ENCODE measurements at places on chromosomes 3 and 15.

DNA sequence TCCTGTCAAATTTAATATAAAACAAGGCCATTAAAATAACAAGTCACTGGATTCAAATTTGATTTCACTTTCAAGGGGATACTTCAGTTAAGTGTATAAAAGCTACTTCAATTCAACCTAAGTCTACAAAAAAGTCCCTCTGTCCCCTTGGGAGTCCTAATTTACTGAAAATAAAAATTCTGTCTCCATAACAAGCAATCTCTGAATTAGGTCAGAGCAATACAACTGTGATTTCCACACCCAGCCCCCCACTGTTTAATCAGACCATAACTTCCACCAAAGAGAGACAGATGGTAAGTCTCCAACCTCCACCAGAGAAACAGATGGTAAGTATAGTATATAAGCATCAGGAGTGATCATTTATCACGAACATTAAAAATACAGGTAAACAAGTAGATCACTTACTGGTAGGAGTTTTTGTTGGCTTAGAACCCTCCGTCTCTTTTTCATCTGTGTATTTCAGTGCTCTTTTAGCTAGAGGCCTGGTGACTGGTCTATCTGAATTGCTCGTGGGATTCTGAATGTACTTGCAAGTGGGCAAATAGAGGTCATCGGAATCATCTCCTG, 12.1 kb downstream of the SGO1 start:
- H3K4me3 ChIP-seq: no peak overlapping the region
- peaks cover 44% of the 10 kb centered on the region for H3K36me3 ChIP-seq
- H3K27ac ChIP-seq: no peak overlapping the region

- H3K4me3 ChIP-seq: no peak overlapping the region
- DNase-seq: no peak
- H3K27ac ChIP-seq: no peak overlapping the region
- no peaks in the 10 kb centered on the region for H3K36me3 ChIP-seq
Observed at GRCh38 chr15:29765898-29766527, 56.3 kb downstream of the TJP1 start.

DNA sequence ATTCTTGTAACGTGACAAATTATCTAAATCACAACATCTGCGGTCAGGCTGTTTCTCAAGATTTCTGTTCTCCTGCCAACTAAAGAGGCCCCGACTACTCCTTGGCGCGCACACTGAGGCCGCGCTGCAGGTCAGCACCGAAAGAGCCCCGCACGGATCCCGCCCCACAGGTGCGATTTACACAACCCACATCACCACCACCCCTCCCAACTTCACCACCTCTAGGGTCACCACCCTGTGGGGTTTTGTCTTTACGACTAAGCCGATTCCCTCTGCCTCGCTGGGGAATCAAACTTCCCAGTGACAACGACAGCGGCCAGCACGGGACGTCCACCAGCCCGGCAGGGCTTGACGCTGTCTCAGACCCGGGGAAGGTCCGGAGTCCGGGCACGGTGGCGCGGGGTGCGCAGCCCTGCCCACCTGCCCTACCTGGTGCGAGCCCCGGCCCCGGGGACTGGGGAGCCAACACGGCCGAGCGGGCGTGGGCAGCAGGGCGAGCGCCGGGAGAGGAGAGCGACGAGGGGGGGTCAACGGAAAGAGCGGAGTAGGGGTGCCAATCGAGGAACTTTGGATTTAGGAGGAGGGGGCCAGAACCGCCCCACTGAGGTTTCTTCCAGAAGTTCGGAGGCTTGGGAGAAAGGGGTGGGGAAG, 764 bp downstream of the UACA start:
- peak; percentile 34 for DNase-seq
- H3K4me3 ChIP-seq: peak overlapping the region; percentile 77
- H3K4me1 ChIP-seq: peaks cover 12% of the 10 kb centered on the region
- peaks cover 30% of the 10 kb centered on the region for H3K27me3 ChIP-seq
- H3K27ac ChIP-seq: peak overlapping the region; percentile 42

DNA sequence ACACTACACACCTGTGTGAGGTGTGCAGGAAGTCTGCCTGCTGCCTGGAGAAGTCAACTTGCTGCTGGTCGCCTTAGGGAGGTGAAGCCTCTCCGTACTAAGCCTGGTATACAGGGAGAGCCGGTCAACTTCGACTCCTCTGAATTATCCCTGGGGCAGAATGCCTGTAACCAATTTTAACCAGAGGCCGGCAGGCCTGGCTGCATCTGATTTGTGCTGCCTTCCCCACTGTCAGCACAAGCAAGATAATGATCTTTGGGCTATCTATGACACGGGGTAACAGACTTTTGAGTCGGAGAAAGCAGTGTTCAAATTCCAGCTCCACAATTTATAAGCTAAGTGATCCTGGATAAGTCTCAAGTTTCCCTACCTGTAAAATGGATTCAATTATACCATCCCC, 42.3 kb downstream of the MAGEF1 start:
- no peak overlapping the region for H3K27ac ChIP-seq
- H3K4me3 ChIP-seq: no peak overlapping the region
- no peaks in the 10 kb centered on the region for H3K36me3 ChIP-seq

DNA sequence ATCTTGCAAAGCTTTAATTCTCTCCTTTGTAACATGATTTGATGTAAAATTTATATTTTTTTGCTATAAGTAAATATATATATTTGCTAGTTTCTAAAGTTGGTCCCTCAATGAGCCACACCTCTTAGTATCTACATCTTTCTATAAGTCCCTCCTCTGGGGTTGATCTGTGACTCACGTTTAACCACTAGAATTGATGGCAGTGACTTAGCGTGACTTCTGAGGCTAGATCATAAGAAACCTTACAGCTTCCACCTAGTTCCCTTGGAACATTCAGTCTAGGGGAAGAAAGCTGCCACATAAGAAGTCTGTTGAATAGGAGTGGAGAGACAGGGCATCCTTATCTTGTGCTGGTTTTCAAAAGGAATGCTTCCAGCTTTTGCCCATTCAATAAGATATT, 56.6 kb upstream of the TNIK start:
- H3K4me1 ChIP-seq: no peaks in the 10 kb centered on the region
- no peak overlapping the region for H3K4me3 ChIP-seq
- no peak for DNase-seq
- no peaks in the 10 kb centered on the region for H3K27me3 ChIP-seq
- no peak overlapping the region for H3K27ac ChIP-seq
